ENCODE measurements at places on chromosomes 1 and 21.

- no peak for DNase-seq
These were observed 45.3 kb downstream of the SLC66A1 start for GRCh38 chr1:19357299-19357986.

GRCh38 chr1:32991386-32991785 is 26.8 kb upstream of the RNF19B start:
- DNase-seq, result no peak

DNA sequence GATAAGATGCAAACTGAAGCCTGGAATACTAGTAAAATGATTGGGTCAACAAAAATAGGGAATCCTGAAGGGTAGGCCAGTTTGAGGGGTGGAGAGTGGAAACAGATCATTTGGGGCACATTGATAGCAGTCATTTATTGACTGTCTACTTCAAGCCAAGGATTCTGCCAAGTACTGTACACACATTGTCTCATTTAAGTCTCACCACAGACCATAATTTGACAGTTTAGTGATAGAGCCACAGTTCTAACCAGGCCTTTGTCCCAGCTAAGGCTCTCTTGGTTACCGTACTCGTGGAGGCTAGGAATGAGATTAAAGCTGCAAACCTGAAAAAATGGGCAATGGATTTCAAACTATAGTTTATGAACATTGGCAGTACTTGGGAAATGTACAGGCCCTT is 11.2 kb downstream of the RBM15 start:
- no peak for DNase-seq

DNA sequence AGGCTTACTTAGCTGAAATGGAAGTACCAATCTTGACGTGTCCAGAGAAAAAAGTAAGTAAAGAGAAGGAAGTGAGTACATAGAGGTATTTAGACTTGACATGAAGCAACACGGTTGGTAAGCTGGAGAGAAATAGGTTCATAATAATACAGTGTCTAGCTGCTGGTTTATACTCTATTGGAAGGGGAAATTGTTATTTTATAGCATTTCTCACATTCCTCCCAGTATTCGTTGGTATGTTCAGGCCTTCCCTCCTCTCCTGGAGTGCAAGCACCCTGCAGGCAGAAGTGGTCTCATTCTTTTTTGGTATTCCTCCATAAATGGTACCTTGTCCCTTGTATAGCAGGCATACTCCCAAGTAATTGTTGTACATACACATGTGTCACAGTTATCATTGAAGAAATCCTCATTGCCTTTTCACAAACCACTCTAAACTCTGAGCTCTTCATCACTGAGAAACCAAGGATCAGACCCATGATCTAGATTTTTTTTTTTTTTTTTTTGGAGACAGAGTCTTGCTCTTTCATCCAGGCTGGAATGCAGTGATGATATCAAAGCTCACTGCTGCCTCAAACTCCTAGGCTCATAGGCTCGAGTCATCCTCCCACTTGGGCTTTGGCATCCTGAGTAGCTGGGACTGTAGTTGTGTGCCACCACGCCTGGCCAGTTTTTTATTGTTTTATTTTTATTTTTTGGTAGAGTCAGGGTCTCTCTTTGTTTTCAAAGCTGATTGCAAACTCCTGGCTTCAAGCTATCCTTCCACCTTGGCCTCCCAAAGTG is 9.8 kb upstream of the IPO9 start:
- DNase-seq, result no peak

- DNase-seq, result no peak
These were observed 1.6 kb upstream of the ZNF124 start for GRCh38 chr1:247173431-247173830.

GRCh38 chr21:42596657-42597056 is 56.8 kb upstream of the PDE9A start:
- DNase-seq, result no peak

GRCh38 chr1:113701429-113701828 is 57.9 kb downstream of the PHTF1 start:
- no peak for DNase-seq

DNA sequence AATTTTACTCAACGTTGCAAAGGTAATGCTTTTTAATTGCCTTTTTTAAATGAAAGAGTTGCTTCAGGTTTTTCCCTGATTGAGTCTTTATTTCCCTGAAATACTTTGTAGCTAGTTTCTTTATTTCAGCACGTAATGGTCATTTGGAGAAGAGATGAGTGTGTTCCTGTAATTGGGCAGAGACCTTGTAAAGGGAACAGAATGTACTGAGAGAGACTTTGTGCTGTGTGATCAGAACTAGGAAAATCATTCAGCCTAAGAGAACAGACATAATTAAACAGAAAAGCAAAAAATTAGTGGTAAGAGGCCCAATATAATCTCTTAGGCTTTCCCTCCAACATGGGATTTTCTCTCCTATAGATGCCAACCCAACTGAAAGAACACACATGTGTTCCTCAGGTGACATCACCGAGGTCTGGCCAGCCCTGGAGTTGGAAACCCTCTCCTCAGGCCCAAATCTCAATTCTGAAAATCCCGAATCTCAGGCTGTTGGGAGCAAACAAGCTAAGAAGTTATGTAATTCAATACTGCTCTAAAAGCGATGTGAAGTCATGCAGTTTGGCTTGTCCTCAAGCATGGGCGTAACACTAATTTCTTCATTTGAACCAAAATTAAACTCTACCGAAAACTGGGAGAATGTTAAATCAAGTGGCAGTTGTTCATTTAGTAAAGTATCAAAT is 102.0 kb downstream of the TGFB2 start:
- no peak for DNase-seq

Measured in T-helper 1 cell (primary cell).